ENCODE measurements at places on chromosomes 6 and 20.

DNA sequence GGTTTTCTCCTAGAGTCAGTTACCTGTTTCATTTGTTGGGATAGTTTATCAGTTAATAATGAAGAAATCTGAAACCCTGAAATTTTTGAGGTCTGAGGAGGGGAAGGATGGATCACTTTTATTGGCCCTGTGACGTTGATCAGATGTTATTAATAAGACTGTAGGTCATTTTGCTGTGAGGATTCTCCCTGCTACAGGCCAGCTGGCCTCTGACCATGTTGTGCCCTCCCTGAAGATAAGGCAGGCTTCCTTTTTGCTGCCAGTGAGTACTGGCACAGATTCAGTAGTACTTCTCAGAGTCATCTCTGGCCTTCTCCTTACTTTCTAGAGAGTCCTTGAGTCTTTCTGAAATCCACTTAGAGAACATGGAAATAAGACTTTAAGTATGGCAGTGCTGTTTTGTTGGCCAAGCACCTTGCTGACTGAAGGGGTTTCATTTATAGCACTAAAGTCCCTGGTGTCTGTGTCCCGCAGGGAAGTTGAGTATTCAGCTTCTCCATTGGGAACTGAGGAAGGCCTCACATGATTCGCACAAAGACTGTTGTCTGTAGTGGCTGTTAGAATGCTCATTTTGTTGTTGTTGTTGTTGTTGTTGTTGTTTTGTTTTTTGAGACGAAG, 202.6 kb downstream of the DTNBP1 start:
- DNase-seq, result no peak

DNA sequence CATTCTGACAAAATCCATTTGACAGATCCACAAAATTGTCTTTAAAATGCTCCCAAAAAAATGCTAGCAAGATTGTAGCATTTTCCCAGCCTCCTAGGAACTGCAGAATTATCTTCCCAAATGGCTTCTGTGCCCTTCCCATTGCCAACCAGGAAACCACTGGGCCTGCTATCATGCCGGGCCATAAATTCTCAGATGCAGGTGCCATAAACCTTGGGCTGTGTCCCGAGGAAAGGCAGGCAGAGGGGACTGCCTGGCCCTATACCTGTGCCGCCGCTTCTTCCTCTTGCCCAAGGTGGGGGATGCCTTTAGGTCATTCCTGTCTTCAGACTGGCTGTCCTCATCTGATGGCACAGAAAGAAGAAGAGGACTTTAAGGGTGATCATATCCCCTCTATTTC, 2.8 kb downstream of the VSX1 start:
- no peak for DNase-seq

- peak; percentile 9 for DNase-seq
Observed at GRCh38 chr6:147651249-147652063, 143.0 kb downstream of the SAMD5 start.

GRCh38 chr6:6717953-6718352, 129.4 kb downstream of the LY86 start:
- DNase-seq, result no peak

DNA sequence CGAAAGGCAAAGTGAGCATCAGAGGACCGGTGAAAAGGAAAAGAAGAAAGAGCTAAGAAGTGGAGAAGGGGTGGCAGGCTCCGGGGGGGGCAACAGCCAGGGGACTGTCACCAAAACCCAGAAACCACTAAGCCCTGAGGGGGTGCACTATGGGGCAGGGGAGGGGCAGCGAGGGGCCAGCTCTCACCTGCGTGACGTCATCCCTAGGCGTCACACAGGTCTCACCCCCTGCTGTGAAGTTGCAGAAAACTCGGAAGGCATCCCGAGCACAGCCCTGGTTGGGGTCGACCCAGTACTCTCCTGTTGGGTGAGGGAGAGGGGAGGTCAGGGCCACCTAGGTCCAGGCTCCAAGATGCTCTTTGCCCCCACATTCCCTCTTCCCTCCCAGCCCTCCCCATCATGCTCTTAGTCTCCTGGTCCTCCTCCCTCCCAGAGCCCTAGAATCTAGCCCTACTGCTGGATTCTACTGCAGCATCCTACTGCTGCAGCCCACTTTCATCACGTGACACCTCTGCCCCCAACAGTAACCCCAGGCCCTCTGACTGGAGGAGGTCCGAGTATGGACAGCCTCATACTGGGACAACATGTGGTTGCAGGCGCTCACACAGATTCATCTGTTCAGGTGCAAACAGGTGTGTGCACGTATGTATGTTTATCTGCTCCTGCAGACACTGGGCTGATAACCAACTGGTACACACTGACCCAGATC, 27.4 kb downstream of the COL11A2 start:
- DNase-seq, result no peak

DNA sequence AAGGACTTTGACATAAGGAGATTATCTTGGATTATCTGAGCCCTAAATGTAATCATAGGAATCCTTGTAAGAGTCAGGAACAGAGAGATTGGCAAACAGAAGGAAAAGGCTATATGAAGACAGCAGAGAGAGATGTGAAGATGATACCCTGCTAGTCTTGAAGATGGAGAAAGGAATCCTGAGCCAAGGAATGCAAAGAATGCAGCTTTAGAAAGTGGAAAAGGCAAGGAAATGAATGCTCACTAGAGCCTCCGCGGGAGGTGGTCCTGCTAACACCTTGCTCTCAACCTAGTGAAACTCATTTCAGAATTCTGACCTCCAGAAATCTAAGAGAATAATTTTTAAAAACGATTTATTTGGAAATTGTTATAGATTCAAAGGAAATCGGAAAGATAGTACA, 117.1 kb downstream of the TBXT start:
- DNase-seq, result peak; percentile 86

- DNase-seq, result no peak
Observed at GRCh38 chr6:124190256-124190655, 386.6 kb downstream of the NKAIN2 start.

- DNase-seq, result no peak
Observed at GRCh38 chr6:169669889-169670288, 31.9 kb downstream of the WDR27 start.

- DNase-seq, result no peak
Observed at GRCh38 chr20:43925215-43925614, 10.6 kb downstream of the TOX2 start.

DNA sequence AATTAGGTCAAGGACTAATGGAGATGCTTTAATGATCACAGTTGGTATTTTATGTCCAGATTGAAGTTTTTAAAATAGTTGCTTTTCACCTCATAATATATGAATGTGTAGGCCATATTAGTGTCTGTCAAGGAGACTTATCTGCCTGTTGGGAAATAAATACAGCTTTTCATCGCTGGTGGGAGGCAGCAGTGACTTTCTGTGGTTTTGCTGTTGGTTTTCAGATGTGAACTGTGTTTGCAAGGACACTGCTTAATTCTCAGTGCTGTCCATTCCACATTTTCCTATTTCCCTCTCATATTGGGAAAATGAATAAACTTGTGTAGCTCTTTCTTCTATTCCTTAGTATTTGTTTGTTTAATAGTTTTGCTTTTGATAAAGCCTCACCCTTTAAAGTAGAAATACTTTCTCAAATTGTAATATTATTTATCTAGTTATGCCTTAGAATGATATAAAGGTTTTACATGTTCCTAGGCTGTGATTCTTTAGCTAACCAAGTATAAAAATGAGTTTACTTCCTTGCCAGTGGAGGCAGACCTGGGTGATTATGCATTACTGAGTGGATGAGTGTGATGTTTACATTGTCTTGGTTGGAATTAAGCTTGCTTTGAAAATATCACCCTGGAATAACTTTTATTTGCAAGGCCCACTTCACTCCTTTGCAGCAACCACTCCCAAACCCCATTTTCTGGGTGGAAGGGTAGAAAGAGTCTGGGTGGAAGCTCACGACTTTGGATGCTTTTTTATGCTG, 3.3 kb downstream of the PLCB4 start:
- DNase-seq, result no peak

All from iPS DF 19.7 (cell line).